ENCODE measurements at places on chromosomes 13 and 19.
A peak's percentile ranks its signal among the peaks of the same experiment; 100 is the strongest.

GRCh38 chr13:33577007-33577406 lies 240.9 kb upstream of the RFC3 start:
- DNase-seq, result peak; percentile 20

DNA sequence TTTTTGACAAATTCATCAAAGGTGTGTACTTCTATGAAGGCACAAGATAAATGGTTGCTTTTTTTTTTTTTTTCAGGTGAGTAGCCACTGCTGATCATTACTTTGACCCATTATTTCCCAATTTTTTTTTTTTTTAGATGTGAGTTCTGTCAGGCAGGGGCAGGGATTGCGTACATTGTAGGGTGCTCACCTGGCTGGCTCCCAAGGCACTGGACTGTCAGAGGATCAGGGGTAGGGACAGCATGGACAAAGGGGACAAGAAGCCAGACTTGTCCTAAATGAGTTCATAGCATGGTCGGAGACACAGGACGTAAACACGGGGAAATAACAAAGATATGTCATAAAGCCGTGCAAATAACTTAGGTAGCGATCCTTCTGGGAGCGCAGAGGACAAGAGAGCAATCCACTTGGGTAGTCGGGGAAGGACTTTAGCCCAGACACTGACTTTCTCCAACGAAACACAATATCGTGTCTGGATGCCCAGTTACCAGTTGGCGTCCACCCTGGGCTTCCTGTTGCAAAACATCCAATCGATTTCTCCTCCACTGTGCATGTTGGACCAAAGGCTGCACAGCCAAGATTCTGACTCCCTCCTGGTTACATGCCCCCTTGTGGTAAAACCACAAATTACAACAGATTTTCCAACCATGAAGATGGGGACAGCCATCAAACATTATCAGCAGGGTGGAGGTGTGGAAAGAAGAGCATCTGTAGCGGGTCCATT lies 27.5 kb upstream of the KATNAL1 start:
- DNase-seq, result no peak

DNA sequence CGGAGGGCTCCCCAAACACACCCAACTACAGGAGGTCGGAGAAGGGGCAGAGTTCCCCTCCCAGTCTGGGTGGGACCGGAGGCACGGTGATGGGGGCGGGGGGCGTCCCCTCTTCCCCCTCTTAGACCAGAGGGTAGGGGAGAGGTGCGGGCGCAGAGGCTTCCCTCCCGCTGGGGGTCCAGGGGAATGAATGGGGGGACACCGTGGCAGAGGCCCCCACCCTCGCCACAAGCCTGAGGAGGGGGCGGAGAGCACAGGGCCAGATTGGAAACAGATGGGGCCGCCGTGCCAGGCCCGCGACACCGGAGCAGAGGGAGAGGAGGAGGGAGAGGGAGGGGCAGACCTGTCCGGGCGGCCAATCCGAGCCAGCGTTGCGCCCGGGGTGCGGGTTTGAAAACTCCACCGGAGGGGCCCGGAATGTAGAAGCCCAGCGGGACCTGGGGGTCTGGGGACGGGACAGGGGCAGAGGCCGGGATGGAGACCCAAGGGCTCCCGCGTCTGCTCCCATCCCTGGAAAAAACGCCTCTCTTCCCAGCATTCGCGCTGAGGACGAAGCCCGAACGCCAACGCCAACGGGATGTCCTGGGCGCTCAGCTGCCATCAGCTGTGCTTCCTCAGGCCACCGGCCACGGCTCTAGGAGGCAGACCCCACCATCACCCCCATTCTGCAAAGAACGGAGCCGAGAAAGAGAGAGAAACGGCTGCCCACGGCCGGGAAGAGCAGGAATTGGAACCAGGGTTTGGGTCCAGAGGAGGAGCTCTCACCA lies 46.8 kb downstream of the PTPRS start:
- no peak for DNase-seq

DNA sequence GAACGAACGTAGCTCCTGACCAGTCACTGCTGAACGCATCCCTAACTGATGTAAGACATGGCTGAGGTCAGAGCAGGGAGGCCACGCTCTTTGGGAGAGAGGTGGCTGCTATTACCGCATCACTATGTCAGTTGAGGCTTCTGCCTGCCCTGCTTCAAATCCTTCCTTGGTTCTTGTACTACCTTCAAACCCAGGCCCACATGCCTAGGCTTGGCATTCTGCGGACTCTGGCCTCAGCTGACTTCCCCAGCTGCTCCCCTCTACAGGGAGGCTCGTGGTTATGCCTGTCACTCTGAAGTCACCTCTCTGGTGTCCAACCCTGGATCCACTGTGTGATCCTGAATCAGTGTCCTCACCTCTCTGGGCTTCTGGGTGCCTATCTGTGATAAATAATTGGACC lies 14.8 kb upstream of the MEIS3 start:
- DNase-seq, result no peak
